ENCODE measurements at places on chromosomes 1 and 21. TPM values are rescaled to one million over a fixed set of nuclear protein-coding genes. Genes with fewer than 3 reads are reported as not detected.

GRCh38 chr1:59482986-59483385 is 186.1 kb downstream of the FGGY start:
- DNase-seq = no peak

DNA sequence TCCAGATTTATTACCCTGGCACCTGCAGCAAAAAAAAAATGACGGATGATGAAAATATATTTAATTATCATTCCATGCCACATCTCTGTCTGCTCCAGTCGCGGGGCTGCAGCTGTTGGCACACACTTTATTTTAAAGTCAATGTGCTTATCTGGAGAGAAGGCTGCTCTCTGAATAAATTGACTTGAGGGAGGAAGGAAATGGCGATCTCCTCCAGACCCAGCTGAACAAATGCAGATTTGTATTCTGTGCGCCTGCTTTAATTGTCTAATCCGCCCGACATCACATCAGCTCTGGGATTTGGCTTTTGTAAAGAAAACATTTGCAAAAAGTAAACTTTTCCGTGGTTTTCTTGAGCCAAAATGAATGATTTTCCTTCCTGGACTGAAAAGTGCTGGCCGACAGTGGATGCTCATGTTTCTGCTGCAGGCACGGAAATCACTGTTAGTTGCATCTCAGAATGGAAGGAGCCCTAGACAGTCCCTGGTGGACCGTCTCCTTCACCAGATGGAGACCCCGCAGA is 150.2 kb downstream of the CAMTA1 start:
- no peak for DNase-seq

GRCh38 chr1:248817065-248817464 is 8.7 kb downstream of the SH3BP5L start:
- DNase-seq = no peak

DNA sequence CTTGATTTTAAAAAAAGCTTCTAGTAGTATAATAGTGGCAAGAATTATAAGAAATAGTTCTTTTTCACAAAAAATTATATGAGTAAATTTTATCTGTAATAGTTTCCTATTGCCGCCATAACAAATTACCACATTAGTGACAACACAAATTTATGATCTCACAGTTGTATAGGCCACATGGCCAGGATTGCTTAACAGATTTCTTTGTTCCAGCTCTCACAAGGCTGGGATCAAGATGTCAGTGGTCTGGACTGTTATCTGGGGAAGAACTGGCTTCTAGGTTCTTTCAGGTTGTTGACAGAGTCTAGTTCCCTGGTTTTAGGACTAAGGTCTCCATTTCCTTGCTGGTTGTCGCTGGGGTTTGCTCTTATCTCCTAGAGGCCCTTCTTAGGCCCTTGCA is 236.4 kb downstream of the USP25 start:
- no peak for DNase-seq

- no peak for DNase-seq
Measured at GRCh38 chr1:79792219-79792930, 785.8 kb upstream of the ADGRL4 start.

DNA sequence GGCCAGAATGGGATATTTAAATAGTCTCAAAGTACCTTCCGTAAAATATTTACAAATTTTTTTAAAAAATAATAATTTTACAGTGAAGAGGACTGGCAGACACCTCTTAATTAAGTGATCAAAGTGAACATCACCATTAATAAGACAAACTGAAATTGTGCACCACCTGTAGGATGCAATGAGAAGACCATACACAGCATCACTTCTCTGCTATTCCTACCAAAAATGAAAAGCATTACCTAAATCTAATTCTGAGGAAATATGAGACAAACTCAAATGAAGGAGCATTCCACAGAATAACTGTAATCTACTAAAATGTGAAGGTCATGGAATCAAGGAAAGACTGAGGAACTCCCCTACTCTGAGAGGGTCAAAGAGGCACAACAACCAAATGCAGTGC is 68.2 kb upstream of the PRDX6 start:
- no peak for DNase-seq

- no peak for DNase-seq
Measured at GRCh38 chr1:43818691-43819090, 111.4 kb downstream of the ST3GAL3 start.

TINAGL1 gene
- total RNA-seq = 246 TPM
